ENCODE measurements at places on chromosomes 16 and 17. TPM values are rescaled to one million over a fixed set of nuclear protein-coding genes. Genes with fewer than 3 reads are reported as not detected.

Gene TOM1L1
- total RNA-seq = 50.0 TPM

- no peaks in the 10 kb centered on the region for H3K36me3 ChIP-seq
- H3K4me3 ChIP-seq = no peak overlapping the region
- H3K27ac ChIP-seq = peak overlapping the region; percentile 84
These were observed 6.8 kb downstream of the ZG16B start for GRCh38 chr16:2836646-2837508.

Gene TNFRSF12A
- 134 TPM for total RNA-seq

Gene RGS9
- total RNA-seq = 1.2 TPM

- H3K4me3 ChIP-seq = no peak overlapping the region
- H3K36me3 ChIP-seq = no peaks in the 10 kb centered on the region
- H3K27me3 ChIP-seq = peaks cover under 1% of the 10 kb centered on the region
- H3K4me1 ChIP-seq = no peaks in the 10 kb centered on the region
These were observed 15.9 kb upstream of the DOK4 start for GRCh38 chr16:57502048-57502775.

Gene KRT34
- total RNA-seq = not detected

DNA sequence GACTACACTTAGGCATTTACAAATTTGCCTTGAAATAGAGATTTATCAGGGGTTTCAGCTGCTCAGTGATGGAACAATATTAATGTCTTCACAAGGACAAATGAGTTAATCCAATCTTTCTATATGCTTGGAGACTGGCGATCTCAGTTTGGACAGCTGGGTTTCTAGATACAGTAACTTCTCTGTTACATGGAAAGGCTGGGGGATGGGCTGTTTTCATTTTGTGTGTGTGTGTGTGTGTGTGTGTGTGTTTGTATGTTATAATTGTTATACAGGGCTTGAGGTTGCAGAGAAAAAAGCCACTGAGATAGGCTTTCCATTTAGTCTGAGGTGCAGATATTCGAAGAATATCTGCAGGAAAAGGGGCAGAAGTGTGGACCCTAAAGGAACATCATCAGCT, 359.3 kb upstream of the SALL1 start:
- no peak for DNase-seq
- H3K27me3 ChIP-seq = no peaks in the 10 kb centered on the region
- no peak overlapping the region for H3K27ac ChIP-seq
- H3K36me3 ChIP-seq = no peaks in the 10 kb centered on the region

All from stomach (tissue), 19 donors.